ENCODE measurements at places on chromosomes 4 and X.

- no peak for DNase-seq
Observed at GRCh38 chr4:86557526-86557925, 36.6 kb upstream of the PTPN13 start.

DNA sequence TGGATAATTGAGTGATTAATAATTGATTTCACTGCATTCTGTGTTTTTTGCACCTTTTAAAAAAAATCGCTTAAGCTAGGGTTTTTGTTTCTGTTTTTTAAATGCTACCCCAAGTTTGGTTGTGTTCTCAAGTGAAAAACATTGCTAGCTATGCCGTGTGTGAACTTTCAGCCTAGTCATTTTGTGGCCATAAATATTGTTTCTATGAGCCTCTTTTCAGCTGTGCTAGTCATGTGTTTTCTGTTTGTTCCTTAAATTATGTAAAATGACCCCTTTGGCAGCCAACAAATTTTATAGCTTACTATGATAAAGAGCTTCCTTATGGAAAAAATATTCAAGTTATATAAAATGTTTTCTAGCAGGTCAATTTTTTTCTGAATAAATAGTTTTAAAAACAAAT lies 59.1 kb downstream of the GALNT7 start:
- DNase-seq: no peak

DNA sequence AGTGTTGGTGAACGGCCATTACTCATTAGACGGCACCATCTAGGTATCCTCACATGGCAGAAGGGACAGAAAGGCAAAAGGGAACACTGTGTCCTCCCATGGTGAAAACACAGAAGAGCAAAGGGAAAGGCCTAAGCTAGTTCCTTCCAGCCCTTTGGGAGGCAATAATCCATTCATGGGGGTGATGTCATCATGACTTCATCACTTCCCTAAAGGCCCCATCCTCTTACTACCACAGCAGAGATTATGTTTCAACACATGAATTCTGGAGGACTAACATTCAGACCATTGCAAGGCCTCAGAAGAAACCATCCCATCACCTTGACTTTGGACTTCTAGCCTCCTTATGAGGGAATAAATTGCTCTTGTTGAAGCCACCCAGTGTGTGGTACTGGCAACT lies 238.2 kb downstream of the MGST2 start:
- DNase-seq: no peak

DNA sequence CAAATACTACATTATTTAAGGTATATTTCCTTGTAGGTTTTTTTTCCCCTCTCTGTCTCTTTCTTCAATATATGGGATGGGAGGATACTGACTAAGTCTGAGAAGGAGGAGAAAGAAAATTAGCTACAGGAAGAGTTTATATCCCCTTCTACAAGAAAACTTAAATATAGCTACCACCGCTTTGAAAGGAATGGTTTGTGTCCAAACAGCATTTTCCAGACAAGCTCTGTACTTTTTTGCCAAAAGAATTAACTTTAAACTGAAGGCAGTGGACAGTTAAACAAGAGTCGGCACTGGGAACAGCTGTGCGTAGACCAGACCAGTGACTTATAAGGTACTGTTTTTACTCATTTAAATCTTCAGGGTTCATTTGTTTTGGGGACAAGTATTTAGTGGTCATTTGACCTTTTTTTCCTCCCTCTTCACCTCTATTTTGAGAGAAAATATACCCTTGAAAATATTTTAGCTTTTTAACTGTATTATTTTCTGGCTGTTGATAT lies 303.7 kb downstream of the ARHGAP24 start:
- no peak for DNase-seq

DNA sequence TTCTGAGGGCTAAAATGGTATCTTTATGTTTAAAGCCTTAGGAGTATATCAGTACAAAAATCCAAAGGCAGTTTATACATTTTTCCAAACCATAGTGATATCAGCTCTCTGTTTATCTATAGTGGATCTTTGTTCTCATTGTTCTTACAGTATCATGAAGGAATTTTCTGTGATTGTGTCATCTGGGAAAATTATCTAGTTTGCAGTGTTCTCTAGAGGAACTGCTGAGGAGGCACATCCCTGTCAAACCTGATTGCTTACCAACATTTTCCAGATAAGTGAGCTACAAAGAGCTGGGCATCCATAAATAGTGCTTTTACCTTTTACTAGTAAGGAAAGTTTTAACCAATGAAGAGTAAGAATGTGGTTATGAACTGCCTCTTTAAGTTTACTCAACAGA lies 44.9 kb upstream of the SLC25A31 start:
- no peak for DNase-seq

- no peak for DNase-seq
Observed at GRCh38 chr4:118869808-118870342, 18.8 kb upstream of the SYNPO2 start.

GRCh38 chr4:81503586-81503985 lies 31.9 kb upstream of the RASGEF1B start:
- no peak for DNase-seq

DNA sequence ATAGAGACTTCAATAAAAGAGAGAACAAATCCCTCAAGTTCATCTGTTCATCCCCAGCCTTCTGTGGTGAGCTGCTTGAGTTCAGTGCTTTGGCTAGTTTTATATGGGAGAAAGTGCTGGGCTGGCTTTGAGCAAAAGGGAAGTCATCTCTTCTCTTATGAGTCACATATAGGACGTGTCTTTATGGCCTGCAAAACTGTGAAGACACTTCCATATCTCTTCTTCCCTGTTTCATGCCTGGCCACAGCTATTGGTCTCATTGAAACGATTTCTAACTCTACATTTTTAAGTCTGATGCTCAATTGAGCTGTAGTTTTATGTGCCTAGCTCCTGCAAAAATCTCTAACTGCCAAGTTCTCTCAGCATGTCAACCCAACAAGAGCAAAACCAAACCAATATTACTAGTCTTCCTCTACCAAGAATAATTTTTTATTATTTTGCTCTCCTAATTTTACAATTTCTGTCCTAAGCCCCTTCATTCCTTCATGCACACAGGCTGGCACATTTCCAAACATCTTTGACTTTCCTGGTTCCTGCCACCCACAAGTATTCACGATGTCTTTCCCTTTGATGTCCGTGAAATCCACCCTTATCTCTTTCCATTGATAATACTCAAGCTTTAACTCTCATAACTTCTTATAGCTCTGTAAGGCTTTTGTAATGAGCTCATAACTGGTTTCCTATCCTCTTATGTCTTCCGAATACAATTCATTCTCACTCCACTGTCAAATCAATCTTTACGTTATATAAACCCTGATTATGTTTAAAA lies 165.3 kb downstream of the BTC start:
- no peak for DNase-seq

DNA sequence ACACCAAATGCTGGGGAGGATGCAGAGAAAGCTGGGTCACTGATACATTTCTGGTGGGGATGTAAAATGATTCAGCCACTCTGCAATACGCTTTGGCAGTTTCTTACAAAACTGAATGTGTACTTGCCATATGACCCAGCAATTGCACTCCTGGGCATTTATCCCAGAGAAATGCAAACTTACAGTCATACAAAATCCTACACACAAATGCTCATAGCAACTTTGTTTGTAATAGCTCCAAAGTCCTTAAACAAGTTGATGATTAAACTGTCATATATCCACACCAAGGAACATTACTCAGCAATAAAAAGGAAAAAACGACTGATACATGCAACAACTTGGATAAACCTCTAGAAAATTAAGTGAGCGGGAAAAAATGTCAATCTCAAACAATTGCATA lies 12.3 kb downstream of the MID1 start:
- no peak for DNase-seq

GRCh38 chr4:56531823-56532222 lies 26.2 kb downstream of the ARL9 start:
- DNase-seq: no peak
